ENCODE measurements at places on chromosomes 12 and 14.

GRCh38 chr14:100072783-100073346 lies 7.6 kb downstream of the EVL start:
- peak; percentile 88 for DNase-seq
- peak overlapping the region; percentile 78 for H3K4me3 ChIP-seq
- H3K27me3 ChIP-seq = no peaks in the 10 kb centered on the region
- peaks cover 74% of the 10 kb centered on the region for H3K4me1 ChIP-seq

- no peak overlapping the region for H3K4me3 ChIP-seq
- no peak overlapping the region for H3K27ac ChIP-seq
- H3K36me3 ChIP-seq = peaks cover 8% of the 10 kb centered on the region
Measured at GRCh38 chr12:34403706-34404376, 381.5 kb downstream of the ALG10 start.

DNA sequence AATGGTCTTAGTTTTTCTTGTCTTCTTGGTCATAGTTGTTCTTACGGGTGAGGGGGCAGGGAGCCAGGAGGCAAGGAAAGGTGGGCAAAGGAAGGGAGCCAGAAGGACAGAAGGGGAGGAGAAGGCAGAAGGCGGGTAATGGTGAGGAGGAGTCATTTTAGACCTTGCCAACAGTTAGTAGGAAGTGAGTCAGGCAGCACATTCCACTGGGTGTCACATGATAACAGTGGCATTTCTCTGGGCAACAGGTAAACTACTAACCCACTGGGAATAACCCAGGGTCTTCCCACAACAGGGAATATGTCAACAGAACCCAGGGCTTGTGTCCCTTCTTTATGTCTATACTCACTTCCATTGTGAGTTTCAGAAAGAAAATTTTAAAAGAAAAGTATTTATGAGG lies 127.6 kb downstream of the SLC8A3 start:
- H3K4me3 ChIP-seq = no peak overlapping the region
- no peak overlapping the region for H3K27ac ChIP-seq
- DNase-seq = no peak
- no peaks in the 10 kb centered on the region for H3K4me1 ChIP-seq
- H3K36me3 ChIP-seq = no peaks in the 10 kb centered on the region

- peak; percentile 13 for DNase-seq
- H3K4me3 ChIP-seq = no peak overlapping the region
- no peaks in the 10 kb centered on the region for H3K36me3 ChIP-seq
- no peak overlapping the region for H3K27ac ChIP-seq
- H3K27me3 ChIP-seq = no peaks in the 10 kb centered on the region
Measured at GRCh38 chr12:127677537-127678131, 589.3 kb upstream of the TMEM132C start.

DNA sequence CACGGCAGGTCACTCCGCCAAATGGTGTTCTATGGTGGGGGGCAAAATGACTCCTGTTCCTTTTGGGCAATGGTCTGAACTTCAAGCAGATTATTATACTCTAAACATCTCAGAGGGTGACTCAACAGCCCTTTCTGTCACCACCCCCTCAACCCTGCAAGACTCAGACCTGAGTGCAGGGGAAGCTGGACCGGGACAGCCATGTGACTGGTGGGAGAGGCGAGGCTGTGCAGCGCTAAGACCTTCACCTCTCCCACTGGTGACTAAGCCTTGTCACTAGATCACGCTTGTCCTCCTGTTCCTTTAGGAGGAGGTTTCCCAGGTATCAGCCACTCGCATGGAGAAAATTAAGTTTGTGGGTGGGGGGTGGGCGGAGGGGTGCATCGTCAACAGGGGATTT lies 67.1 kb upstream of the CCND2 start:
- H3K4me1 ChIP-seq = peaks cover 45% of the 10 kb centered on the region
- no peak overlapping the region for H3K4me3 ChIP-seq
- H3K36me3 ChIP-seq = no peaks in the 10 kb centered on the region
- H3K27ac ChIP-seq = no peak overlapping the region

DNA sequence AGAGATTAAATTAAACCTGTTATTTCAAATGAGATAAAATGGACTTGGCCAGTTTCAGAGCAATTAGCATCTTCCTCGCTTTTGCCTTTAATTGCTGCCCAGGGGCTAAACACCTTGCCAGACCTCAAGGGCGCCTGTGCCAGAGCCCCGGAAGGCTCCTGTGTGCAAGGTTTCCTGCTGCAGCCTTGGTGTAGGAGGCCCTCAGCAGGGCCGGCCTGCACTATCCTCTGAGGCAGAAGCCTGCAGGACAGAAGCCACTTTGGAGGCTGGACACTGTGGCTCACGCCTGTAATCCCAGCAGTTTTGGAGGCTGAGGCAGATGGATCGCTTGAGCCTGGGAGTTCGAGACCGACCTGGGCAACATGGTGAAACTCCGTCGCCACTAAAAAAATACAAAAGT lies 150.4 kb downstream of the CALM1 start:
- DNase-seq = no peak
- H3K27me3 ChIP-seq = no peaks in the 10 kb centered on the region
- H3K36me3 ChIP-seq = no peaks in the 10 kb centered on the region
- no peak overlapping the region for H3K4me3 ChIP-seq

DNA sequence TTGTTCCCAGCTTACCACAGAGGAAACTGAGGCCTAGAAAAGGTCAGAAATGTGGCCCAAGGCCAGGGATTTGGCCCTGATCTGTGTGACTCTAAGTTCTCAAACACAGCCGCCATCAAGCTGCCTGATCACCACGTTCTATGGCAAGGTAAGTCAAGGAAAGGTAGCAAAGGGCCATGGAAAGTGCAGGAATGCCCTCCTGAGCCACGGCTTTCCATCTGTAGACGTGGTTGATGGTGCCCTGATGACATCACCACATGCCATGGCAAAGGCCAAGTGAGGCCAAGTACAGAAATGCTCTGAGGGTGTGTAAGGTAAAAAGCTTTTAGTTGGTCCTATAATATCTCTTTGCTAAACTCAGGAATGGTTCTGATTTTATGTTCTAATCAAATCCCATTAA lies 99.3 kb downstream of the DNAH10 start:
- H3K4me1 ChIP-seq = no peaks in the 10 kb centered on the region
- DNase-seq = no peak
- H3K27ac ChIP-seq = no peak overlapping the region

GRCh38 chr14:76123426-76124225 lies 28.1 kb upstream of the GPATCH2L start:
- H3K36me3 ChIP-seq = no peaks in the 10 kb centered on the region
- no peak for DNase-seq
- no peaks in the 10 kb centered on the region for H3K4me1 ChIP-seq

DNA sequence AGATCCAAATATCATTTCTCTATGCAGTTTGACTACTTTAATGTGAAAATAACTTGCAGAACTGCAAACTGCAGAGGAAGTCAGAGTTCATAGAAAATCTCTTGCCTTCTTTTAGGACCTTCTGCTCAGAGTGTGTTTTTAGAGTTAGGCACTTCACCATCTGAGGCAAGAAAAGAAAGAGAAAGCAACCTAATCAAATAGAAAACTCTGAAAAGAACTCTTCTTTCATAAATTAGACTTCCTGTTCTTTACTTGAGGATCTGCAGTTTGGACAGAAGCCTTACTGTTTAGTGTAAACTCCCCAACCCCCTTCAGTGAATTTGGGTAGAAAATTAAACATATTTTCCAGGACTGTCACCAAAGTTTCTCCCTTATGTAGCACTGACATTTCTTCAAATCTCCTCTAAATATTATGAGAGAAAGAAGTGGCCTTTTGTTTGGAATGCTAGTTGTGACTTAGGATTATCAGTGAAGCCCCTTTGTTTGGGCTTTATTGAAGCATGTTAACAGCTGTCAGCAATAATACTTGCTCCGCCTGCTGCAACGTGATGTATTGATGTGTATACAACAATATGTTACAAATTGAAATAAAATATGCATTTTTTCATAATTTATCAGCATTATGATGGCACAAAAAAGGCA lies 99.5 kb downstream of the PDZRN4 start:
- no peaks in the 10 kb centered on the region for H3K4me1 ChIP-seq
- no peak for DNase-seq
- H3K36me3 ChIP-seq = no peaks in the 10 kb centered on the region
- no peaks in the 10 kb centered on the region for H3K27me3 ChIP-seq
- no peak overlapping the region for H3K4me3 ChIP-seq

DNA sequence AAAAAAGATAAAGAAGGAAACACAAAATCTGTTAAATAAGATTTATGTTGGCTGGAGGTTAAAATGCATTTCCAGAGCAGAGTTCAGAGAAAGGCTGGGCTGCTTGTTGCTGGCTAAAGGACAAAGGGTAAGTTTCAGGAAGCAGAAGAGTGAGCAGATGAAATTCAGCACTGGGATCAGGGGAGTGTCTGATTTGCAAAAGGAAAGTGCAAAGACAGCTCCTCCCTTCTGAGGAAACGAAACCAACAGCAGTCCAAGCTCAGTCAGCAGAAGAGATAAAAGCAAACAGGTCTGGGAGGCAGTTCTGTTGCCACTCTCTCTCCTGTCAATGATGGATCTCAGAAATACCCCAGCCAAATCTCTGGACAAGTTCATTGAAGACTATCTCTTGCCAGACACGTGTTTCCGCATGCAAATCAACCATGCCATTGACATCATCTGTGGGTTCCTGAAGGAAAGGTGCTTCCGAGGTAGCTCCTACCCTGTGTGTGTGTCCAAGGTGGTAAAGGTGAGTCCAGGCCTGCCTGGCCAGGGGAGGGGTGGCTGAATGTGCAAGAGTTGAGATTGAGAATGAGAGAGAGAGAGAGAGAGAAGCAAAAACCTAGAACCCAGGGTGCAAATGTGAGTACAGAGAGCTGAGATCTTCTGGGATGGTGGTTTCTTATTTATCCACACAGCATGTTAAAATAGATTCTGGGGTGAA lies at the start of gene OAS1:
Gene OAS1, plus strand, starts transcription at position 251 of the 703 bp plus-strand sequence. Its CDS starts 78 bp downstream, at position 329.
- H3K27me3 ChIP-seq = no peaks in the 10 kb centered on the region
- peak; percentile 43 for DNase-seq
- peak within 1 kb of the TSS; percentile 89 for H3K27ac ChIP-seq
- peaks cover 50% of the 10 kb centered on the region for H3K4me1 ChIP-seq
- peaks cover 27% of the 10 kb centered on the region for H3K36me3 ChIP-seq

- no peaks in the 10 kb centered on the region for H3K27me3 ChIP-seq
- H3K4me3 ChIP-seq = no peak overlapping the region
- no peak overlapping the region for H3K27ac ChIP-seq
Measured at GRCh38 chr14:101116486-101117130, 213.1 kb upstream of the RTL1 start.

DNA sequence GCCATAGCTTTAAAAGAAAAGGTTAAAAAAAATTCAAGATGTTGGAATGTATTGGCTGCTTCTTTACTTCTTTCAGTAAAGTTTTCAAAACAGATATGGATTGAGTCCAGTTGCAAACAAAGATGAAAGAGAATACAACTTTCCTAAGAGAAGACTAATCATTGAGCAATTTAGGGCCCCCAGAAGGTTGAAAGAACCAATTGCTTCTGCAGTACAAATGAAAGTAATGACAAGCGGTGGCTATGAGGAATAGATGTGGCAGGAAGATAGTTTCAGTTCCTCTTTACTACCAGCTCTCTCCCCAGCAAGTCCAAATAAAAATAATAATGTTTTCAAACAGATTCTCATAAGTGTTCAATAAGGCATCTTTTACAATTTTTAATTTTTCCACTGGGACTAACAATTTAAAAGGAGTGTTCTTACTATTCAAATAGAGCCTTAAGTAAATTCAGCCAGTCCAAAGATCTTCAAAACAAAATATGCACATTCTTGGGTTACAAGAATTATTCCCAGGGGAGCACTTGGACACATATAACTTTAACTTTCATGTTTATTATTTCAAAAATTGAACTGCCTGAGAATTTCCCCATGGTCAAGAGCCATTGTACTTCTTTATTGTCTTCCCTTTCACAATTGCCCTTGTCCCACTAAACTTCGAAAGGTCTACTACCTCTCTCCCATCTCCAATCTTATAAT lies 62.3 kb upstream of the PPP1R12A start:
- no peaks in the 10 kb centered on the region for H3K36me3 ChIP-seq
- no peak for DNase-seq
- no peak overlapping the region for H3K4me3 ChIP-seq
- H3K27me3 ChIP-seq = no peaks in the 10 kb centered on the region
- peaks cover 11% of the 10 kb centered on the region for H3K4me1 ChIP-seq

DNA sequence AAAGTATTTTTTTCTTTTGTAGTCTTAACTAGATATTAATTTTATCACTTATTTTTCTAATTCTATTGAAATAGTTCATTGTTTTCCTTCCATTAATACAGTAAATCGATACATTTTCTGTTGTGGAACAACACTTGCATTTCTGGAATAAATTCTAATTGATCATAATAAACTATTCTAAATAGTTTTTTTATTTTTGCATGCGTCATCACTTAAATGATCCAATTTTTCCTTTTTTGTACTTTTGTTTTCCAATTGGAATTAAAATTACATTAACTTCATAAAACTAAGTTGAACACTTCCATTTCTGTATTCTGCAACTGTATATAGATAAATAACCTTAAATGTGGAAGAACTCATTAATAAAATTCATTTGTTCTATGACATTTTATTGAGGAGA lies 202.5 kb downstream of the KCNC2 start:
- H3K4me3 ChIP-seq = no peak overlapping the region
- no peak for DNase-seq
- no peaks in the 10 kb centered on the region for H3K36me3 ChIP-seq

GRCh38 chr14:69808919-69809808 lies 12.1 kb upstream of the SLC10A1 start:
- no peak overlapping the region for H3K4me3 ChIP-seq
- no peak for DNase-seq
- H3K4me1 ChIP-seq = no peaks in the 10 kb centered on the region
- H3K27me3 ChIP-seq = peaks cover 10% of the 10 kb centered on the region
- peaks cover 2% of the 10 kb centered on the region for H3K36me3 ChIP-seq

DNA sequence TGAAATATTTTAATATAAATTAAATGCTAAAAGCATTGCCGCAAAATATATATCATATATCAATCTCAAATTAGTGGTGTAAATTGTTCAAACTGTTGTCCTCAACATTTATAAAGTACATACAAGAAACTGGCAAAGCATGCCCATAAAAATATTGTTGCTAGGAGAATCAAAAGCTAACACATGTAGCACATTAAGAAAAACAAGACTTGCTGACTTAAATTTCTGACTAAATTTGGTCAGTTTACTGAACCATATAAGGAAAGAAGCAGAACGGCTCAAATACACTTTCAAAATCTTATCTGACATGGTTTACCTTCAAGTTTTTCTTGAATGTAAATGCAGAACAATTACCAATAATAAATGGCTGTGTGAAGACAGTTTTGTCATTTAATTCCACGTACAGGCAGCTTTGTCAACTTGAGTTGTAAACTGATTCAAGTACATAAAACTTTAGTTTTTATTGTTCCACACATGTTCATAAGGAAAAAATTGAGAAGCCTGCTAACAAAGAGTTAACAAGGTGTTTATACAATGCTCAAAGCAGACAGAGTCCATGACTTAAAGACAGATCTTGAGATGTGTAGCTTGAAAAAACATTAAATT lies 50.4 kb downstream of the PPP1R12A start:
- H3K27ac ChIP-seq = no peak overlapping the region
- H3K4me3 ChIP-seq = no peak overlapping the region
- peaks cover 66% of the 10 kb centered on the region for H3K4me1 ChIP-seq
- H3K27me3 ChIP-seq = no peaks in the 10 kb centered on the region
- DNase-seq = no peak

GRCh38 chr12:49413010-49413409 lies 45.7 kb downstream of the SPATS2 start:
- no peak overlapping the region for H3K27ac ChIP-seq
- H3K36me3 ChIP-seq = no peaks in the 10 kb centered on the region
- DNase-seq = no peak
- H3K4me3 ChIP-seq = no peak overlapping the region
